Activated gamma-delta T cell (primary cell): ENCODE measurements at places on chromosomes 1 and 21.

DNA sequence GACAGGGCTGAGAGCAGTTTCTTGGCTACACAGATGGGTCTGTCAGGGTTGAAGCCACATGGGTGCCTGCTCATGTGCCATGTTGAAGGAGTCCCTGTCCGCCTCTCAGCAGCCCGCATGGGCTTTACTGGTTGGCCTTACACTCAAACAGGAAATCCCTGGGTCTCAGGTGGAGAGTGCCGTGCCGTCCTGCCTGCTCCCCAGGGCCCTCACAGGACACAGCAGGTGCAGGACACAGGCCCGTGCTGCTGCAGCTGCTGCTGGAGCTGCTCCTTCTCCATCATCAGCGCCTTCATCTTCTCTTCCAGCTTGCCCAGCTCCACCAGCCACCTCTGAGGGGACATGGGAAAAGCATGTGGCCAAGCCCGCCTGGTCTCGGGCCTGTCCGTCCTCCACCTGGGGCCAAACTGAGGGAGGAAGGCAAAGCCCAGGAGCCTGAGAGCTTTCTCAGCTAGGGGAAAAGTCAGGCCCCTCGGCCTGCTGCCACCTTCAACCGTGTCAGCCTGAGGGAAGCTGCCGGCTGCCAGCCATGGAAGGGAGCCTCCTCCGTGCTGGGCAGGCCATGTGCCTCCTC, 5.5 kb downstream of the SLFNL1 start:
- no peak for DNase-seq

DNA sequence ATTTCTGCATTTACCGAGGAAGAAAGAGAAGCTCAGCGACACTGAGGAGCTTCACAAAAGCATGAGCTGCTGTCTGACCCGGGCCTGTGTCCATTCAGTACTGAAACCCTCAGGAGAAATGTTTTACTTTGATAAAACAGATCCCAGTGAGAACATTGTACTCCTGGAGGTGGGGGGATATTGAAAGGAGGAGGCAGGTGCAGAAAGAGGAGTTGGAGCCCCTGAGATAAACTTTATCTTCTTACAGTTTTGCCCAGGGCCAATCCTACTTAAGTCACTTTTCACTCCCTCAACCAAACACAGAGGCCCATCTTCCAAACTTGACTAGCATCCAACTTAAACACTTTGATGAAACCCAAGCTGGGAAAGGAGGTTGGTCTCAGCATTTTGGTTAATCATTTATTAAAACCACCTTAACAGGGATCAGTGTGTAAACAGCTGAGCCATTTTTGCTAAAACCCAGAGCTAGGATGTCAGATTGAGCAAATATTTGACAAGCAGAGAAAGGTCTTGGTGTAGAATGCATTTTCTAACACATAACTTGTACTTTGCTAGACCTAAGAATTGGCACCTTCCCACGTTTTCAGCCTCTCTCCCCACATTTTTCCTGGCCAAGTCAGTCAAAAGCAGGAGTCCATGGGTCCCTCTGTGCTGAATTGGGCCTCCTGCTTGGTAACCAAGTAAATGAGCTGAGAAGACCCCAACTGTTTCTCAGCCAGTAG, 32.5 kb upstream of the SARS1 start:
- no peak for DNase-seq

DNA sequence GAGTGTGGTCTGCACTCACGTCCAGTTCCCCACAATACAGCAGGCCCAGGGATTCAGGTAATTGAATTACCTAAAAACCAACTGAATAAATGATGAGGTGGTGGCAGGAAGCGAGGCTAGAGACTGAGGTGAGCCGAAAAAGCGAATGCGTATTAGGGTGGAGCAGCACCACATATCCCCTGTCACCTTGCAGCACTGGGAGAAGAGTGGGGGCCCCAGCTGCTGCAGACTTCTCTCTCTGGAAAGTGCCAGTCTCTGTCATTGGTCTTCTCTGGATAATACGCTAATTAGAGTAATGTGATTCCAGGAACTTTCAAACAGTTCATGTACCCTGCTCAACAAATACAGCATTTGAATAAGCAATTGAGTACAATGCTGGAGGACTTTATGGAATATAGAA, 199.0 kb downstream of the RPS6KC1 start:
- DNase-seq = no peak

- DNase-seq = no peak
Observed at GRCh38 chr1:208185801-208186231, 58.4 kb downstream of the PLXNA2 start.

DNA sequence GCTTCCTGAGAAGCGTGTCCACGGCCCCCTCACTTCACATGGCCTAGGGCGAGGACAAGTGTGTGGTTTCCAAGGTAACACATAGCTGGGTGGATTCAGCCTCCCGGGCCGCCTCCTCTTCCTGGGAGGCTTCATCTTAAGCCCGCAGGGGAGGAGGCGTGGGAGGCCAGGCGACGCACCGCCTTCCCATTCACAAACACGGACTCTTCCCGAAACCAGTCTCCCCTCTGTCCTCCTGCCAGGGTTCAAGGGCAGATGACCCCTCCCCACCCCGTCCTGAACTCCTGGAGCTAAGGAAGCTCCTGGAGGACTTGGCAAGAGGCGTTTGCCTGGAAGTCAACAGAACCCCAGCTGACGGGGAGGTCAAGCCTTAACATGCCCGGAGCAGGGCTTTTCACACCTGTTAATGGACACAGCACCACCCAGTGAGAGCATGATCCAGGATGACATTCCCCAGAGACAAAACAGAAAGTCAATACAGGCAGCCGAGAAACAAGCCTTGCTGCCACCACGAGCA, 56.7 kb downstream of the KCNN3 start:
- no peak for DNase-seq

- DNase-seq = no peak
Observed at GRCh38 chr1:198278943-198279342, 122.1 kb downstream of the NEK7 start.

DNA sequence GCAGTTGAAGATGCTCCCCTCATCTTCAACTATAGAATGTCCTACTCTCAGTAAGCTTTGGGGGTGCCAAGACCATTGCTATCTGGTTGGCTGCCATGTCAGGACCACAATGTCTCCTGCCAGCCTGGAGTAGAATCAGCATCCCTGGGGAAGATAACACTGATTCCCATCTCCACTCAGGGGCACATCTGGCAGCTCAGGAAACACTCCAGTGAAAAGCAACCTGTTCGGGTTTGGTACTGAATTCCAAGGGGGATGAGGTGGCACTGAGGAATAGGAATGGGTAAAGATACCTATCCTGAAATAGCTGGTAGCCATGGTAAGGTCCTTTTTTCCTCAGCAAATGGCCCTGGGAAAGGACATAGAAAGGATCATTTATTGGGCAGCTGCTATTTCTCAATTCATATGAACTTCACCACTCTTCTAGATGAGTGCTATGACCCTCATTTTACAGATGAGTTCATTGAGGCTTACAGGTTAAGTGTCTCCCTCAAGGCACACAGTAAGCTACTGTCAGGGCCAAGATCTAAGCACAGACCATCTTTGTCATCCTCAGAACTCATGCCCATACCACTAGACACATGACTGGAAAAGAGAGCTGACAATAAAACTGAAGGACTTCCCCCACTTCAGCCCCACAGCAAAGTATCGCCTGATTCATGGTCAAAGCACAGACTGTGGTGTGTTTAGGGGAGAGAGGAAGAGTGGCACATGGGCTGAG, 31.4 kb downstream of the AK2 start:
- no peak for DNase-seq

DNA sequence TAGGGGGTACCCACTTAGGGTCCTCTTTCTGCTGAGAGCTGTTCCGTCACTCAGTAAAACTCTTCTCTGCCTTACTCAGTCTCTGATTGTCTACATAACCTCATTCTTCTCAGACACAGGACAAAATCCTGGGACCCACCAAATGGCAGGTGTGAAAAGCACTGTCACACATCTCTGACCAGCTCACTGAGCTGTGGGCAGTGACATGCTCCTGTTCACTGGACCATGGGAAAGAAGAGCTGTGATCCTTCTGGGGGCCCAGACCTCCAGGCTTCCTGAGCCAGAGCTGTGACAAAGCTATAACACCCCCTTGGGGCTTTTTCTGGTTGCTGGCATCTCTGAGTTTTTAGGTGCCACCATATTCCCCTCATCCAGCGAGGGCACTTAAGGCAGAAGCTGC, 115.7 kb downstream of the NTPCR start:
- DNase-seq = no peak

- DNase-seq = no peak
Observed at GRCh38 chr1:231786126-231786525, 159.5 kb downstream of the DISC1 start.

DNA sequence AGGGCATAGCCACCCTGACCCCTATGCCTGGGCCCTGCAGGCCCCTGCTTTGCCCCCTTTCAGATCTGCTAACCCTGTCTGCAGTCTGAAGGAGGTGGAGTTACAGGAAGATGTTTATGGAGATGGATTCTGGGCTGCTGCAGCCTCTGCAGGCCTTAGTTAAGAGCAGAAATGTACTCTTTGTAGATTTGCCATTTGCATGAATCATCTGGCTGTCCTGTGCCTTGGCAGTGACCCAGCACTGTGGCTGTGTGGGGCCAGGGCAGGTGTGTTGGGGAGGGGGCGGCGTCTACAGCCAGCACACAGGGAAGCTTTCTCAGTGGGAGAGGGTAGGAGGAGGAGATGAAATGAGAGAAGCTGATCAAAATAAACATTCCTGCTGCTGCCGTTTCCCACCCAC, 867.3 kb downstream of the PLA2G4A start:
- no peak for DNase-seq

GRCh38 chr21:28746166-28746565, 246.5 kb downstream of the LTN1 start:
- no peak for DNase-seq

DNA sequence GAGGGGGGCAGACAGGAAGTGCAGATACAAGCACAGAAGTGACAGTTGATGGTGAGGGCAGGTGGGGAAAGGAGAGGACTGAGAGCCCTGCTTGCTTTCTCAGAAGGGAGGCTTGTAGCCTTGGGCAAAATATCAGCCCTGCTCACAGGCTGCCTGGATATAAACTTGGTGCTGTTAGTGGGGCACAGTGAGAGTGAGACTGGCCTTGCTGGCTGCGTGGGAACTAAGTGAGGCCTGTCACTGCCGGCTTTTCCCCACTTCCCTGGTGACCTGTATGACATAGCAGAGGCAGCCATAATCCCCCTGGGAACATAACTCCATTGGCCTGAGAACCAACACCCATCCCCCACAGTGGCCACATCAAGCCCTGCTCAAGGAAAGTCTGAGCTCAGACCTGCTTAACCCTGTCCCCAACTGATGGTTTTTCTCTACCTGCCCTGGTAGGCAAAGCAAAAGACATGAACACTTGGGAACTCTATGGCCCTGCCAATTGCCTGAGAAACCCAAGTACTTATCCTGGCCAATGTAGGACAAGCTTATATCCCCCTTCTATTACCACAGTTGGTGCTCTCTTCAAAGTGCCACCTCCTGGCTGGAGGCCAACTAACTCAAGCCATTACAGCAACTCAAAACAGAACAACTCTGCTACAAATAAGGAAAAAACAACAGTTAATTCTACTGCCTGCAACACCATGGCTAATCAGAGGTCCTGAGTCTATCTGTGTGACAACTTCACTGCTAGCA, 472.7 kb downstream of the PLPP3 start:
- no peak for DNase-seq

DNA sequence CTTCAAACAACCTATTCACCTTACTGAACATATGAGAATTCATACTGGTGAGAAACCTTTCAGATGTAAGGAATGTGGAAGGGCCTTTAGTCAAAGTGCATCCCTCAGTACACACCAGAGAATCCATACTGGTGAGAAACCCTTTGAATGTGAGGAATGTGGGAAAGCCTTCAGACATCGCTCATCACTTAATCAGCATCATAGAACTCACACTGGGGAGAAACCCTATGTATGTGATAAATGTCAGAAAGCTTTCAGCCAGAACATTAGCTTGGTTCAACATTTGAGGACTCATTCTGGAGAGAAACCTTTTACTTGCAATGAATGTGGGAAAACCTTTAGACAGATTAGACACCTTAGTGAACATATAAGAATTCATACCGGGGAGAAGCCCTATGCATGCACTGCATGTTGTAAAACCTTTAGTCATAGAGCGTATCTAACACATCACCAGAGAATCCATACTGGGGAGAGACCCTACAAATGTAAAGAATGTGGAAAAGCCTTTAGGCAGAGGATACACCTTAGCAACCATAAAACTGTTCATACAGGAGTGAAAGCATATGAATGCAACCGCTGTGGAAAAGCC, 13.2 kb upstream of the EXO5 start:
- DNase-seq = no peak

DNA sequence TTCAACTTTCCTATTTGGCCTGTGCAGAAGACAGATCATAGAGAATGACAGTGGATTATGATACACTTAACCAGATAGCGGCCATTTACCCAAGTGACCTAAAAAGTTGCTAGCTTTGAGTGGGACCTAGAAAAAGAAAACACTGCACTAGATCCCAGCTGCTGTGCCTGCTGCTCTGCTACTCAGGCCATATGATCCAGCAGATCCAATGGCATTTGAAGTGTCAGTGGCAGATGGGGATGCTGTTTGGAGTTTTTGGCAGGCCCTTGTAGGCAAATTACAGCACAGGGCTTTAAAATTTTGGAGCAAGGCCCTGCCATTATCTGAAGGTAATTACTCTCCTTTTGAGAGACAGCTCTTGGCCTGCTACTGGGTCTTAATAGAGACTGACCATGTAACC, 74.0 kb upstream of the KCNE2 start:
- DNase-seq = no peak

- DNase-seq = no peak
Observed at GRCh38 chr1:61181067-61182038, 99.0 kb downstream of the NFIA start.

- DNase-seq = no peak
Observed at GRCh38 chr1:81340239-81340638, 460.5 kb upstream of the ADGRL2 start.

GRCh38 chr1:37239225-37239740, 205.0 kb upstream of the GRIK3 start:
- no peak for DNase-seq

GRCh38 chr21:28124541-28124940, 868.1 kb downstream of the LTN1 start:
- DNase-seq = no peak

DNA sequence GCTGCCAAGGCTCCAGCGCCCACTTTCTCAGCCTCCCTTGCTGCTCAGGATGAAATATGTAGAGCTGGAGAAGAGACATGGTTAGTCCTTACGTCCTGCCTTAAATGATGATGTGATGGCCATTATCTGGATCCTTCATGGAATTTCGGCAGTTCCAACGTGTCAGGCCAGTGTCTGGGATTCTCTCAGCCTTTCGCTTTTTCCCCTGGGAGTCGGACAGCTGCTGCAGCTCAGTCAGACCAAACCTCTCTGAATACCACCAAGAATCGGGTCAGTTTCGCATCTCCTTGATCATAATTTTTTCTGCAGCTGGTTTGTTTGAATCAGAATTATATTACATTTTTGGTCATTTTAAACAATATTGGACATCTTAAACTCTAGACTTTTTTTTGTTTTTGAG, 22.3 kb upstream of the KLHDC8A start:
- no peak for DNase-seq

GRCh38 chr1:221708076-221708571, 33.8 kb downstream of the DUSP10 start:
- DNase-seq = no peak

DNA sequence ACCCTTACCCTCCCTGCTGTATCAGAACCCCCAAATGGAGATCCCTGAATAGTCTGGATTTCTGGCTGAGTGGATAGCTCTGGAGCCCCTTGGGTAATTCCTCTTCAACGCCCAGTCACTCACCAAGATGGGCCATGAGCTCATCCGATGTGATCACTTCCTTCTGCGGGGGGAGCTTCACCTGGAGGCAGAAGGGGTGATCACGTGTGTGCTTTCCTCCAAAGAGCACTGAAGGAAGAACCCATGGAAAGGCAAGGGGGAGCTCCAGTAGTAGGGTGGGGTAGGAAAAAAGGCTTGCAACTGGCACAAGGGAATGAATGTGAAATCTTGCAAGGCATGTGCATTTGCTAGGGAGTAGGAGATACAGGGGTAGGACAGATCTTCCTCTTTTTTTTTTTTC, 5.1 kb downstream of the MINDY1 start:
- no peak for DNase-seq
